ENCODE measurements at places on chromosomes 4 and X. TPM values are rescaled to one million over a fixed set of nuclear protein-coding genes. Genes with fewer than 3 reads are reported as not detected.

The SHROOM4 gene
- 4.5 TPM for total RNA-seq

The SLITRK4 gene
- not detected for total RNA-seq

The RHOXF2 gene
- total RNA-seq = not detected

The HTR2C gene
- total RNA-seq = not detected

The ATP1B4 gene
- not detected for total RNA-seq

The TCEAL9 gene
- 55.9 TPM for total RNA-seq

The DUSP21 gene
- total RNA-seq = not detected

The VCX3B gene
- not detected for total RNA-seq

The DLG3 gene
- total RNA-seq = 0.93 TPM

The LUZP4 gene
- total RNA-seq = not detected

The HTN3 gene
- not detected for total RNA-seq

The CSAG2 gene
- not detected for total RNA-seq

The KIAA1210 gene
- total RNA-seq = not detected

The HUWE1 gene
- total RNA-seq = 135 TPM

The GABRA4 gene
- not detected for total RNA-seq

The STK32B gene
- total RNA-seq = 3.1 TPM

The CABS1 gene
- not detected for total RNA-seq

The CNGA1 gene
- total RNA-seq = not detected

The MTMR8 gene
- 2.5 TPM for total RNA-seq

The USP17L22 gene
- total RNA-seq = not detected

The UGT2A1 gene
- total RNA-seq = not detected

The BEND2 gene
- not detected for total RNA-seq

The SORBS2 gene
- 103 TPM for total RNA-seq

The PDGFC gene
- total RNA-seq = 0.93 TPM

The PNPLA4 gene
- 22.5 TPM for total RNA-seq

The CXCR3 gene
- total RNA-seq = not detected

The SPANXD gene
- total RNA-seq = not detected

The KANTR gene
- total RNA-seq = 7.3 TPM

The TGIF2LX gene
- not detected for total RNA-seq

The KCNE5 gene
- total RNA-seq = 0.33 TPM

The F8A3 gene
- 1.0 TPM for total RNA-seq

Measured in melanocyte of skin (primary cell).